ENCODE measurements at places on chromosomes 16 and 17. TPM values are rescaled to one million over a fixed set of nuclear protein-coding genes. Genes with fewer than 3 reads are reported as not detected.

- no peak overlapping the region for H3K27ac ChIP-seq
- H3K27me3 ChIP-seq = no peaks in the 10 kb centered on the region
- no peak for DNase-seq
These were observed 817.5 kb downstream of the CDH11 start for GRCh38 chr16:64304396-64304795.

GRCh38 chr16:54178478-54178976 is 108.1 kb downstream of the IRX3 start:
- DNase-seq = no peak
- no peaks in the 10 kb centered on the region for H3K36me3 ChIP-seq
- no peak overlapping the region for H3K4me3 ChIP-seq

GRCh38 chr16:9557713-9558112 is 466.3 kb downstream of the HAPSTR1 start:
- DNase-seq = no peak
- H3K4me3 ChIP-seq = no peak overlapping the region
- H3K4me1 ChIP-seq = no peaks in the 10 kb centered on the region
- H3K36me3 ChIP-seq = no peaks in the 10 kb centered on the region

DNA sequence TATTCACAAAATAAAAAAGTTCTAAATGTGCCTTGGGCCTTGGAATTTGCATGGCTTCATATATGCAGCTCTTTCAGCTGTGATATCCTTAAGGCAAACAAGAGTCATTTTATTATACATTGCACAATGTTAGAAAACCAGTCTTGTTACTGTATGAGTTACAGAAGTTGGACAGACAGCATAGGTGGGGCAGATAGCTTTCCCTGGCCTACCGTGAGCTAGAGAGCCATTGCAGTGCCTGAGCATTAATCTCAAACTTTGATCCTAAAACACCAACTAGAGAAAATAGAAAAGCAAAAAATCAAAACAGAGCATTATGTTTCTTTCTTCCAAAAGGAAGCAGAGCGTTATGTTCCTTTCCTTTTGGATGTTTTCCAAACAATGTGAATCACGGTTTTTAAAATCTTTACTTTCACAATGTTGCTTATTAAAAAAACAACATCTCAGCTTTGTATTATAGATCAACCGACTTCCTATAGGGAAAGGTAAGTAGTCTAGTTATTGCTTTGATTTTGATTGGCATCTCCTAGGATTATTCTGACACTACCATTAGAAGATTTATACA is 32.2 kb downstream of the ARHGAP44 start:
- H3K27ac ChIP-seq = no peak overlapping the region
- no peak overlapping the region for H3K4me3 ChIP-seq
- no peak for DNase-seq
- H3K4me1 ChIP-seq = peaks cover 5% of the 10 kb centered on the region
- H3K27me3 ChIP-seq = no peaks in the 10 kb centered on the region
- H3K36me3 ChIP-seq = no peaks in the 10 kb centered on the region

GRCh38 chr16:86858501-86858900 is 280.2 kb downstream of the FOXL1 start:
- no peaks in the 10 kb centered on the region for H3K27me3 ChIP-seq
- H3K27ac ChIP-seq = no peak overlapping the region
- no peak overlapping the region for H3K4me3 ChIP-seq

DNA sequence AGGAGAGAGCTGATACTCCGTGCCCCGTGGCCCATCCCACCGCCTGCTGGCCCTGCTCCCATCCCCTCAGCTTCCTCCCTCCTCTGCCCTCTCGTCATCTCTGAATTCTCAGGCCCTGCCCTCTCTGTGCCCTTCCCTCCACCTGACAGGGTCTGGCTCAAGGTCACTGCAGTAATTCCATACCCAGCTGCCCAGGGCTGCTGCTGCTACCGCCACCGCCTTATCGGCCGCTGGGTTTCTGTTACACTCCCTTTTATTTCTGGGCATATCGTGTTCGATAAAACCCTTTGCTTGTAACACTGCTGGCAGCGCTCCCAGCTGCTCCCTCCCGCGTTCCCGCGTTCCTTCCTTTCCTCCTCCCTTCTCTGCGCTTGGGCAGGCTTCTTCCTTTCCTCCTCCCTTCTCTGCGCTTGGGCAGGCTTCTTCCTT is 1.2 kb downstream of the EPN3 start:
- no peaks in the 10 kb centered on the region for H3K4me1 ChIP-seq
- peaks cover 19% of the 10 kb centered on the region for H3K27me3 ChIP-seq
- DNase-seq = no peak

GRCh38 chr17:71505200-71505599 is 615.6 kb upstream of the SOX9 start:
- no peak overlapping the region for H3K27ac ChIP-seq
- no peak for DNase-seq

DNA sequence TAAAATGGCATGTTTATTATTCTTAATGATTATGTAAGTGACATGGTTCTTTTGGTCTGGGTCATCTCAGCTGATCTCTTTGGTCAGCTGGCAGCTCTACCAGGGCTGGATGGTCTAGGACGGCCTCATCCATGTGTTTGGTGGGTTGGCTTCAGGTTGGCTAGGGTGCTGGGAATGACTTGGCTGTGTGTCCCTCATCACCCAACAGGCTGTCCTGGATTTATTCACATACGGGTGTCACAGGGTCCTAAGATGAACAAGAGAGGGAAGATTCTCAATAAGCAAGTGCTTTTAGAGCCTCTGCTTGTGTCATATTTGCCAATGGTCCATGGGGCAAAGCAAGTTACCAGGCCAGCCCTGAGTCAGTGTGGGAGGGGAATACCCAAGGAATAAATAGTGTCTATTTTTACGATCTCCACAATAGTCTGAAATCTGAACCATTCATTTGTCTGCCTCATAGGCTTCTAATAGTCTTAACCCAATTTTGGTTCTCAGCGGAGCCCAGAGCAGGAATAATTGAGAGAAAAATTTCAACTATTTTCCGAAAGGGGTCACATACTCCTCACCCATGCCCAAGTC is 157.5 kb downstream of the HS3ST2 start:
- H3K36me3 ChIP-seq = no peaks in the 10 kb centered on the region
- no peak overlapping the region for H3K27ac ChIP-seq
- no peak for DNase-seq

DNA sequence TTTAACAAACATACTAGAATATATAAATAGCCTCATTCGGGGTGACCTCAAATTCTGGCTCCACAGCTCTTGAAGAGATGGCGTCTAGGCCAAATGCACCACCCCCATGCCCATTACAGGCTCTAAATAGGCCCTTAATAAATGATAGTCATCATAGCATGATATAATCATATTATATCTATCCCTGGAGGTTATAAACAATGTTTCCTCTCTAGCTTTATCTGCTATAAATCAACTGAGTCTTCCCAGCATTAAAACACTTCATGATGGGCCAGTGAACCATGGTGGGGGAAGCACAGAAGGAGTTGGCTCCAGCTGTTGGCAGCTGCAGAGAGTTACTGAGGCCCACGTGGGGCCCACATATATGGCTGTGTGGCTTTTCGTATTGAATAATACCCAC is 214.9 kb upstream of the MPHOSPH6 start:
- H3K36me3 ChIP-seq = no peaks in the 10 kb centered on the region
- H3K27ac ChIP-seq = no peak overlapping the region
- no peak for DNase-seq
- H3K27me3 ChIP-seq = no peaks in the 10 kb centered on the region
- H3K4me3 ChIP-seq = no peak overlapping the region
- H3K4me1 ChIP-seq = no peaks in the 10 kb centered on the region

DNA sequence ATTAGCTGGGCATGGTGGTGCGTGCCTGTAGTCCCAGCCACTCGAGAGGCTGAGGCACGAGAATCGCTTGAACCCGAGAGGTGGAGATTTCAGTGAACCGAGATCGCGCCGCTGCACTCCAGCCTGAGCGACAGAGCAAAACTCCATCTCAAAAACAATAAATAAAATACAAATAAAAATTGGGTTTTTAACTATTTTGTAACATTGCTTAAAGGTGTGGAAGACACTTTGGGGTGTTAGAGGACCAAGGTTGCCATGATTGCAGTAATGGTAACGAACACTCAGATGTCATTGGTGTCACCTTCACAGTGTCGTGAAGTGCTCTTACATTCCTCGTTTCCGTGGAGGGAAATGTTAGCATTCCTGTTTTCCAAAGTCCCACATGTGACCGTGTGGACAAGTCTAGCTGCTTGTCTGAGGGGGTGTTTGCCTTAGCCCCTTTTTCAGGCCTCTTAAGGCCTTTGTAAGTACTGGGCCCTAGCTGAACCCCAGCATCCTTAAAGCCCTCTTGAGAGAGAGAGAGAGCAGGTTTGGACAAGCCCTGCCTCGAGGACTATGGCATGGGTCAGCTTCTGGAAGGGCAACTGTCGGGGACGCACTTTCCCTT is 8.6 kb downstream of the C16orf96 start:
- peaks cover 4% of the 10 kb centered on the region for H3K4me1 ChIP-seq
- H3K36me3 ChIP-seq = no peaks in the 10 kb centered on the region
- H3K27ac ChIP-seq = no peak overlapping the region
- no peak overlapping the region for H3K4me3 ChIP-seq
- no peaks in the 10 kb centered on the region for H3K27me3 ChIP-seq

- DNase-seq = peak; percentile 31
- H3K27me3 ChIP-seq = no peaks in the 10 kb centered on the region
- H3K4me1 ChIP-seq = peaks cover 19% of the 10 kb centered on the region
- H3K4me3 ChIP-seq = no peak overlapping the region
- no peak overlapping the region for H3K27ac ChIP-seq
These were observed 122.3 kb downstream of the SSH2 start for GRCh38 chr17:29807520-29808361.

DNA sequence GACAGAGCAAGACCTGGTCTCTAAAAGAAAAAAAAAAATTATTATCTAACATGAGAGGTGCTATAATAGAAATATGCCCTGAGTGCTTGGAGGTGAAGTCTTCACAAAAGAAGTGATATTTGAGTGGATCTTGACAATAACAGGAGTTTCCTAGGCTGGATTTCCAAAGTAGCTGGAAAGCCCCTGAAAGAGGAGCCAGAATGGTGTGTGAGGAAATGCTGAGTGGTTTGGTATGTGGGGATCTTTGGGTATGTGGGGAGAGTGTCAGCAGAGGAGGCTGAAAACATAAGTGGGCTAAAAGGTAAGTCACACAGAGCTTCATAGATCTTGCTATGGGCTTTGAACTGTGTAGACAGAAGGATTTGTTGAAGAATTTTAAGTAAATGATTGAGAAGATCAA is 100.1 kb downstream of the YPEL2 start:
- no peak for DNase-seq
- no peak overlapping the region for H3K27ac ChIP-seq
- H3K36me3 ChIP-seq = no peaks in the 10 kb centered on the region

DNA sequence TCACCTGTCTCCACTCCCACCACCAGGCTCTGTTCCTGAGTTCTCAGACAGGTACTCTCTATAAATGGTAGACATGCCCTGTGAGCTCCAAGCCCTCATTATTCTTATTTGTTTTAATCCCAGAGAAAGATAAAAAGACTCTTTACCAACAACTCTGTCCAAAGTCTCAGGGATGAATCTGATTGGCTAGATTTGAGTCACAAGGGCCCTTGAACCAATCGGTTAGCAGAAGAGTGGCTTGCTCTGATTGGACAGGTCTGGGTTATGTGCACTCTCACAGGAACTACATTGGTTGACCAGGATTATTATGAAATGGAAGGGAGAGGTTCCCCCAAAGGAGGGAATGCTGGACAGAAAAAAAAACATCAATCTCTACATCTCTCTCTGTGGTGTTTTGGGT is 7.5 kb downstream of the COTL1 start:
- peaks cover 59% of the 10 kb centered on the region for H3K4me1 ChIP-seq
- peak overlapping the region; percentile 12 for H3K4me3 ChIP-seq
- no peak overlapping the region for H3K27ac ChIP-seq
- no peak for DNase-seq

GRCh38 chr17:73759734-73760438 is 115.6 kb upstream of the SDK2 start:
- H3K4me1 ChIP-seq = no peaks in the 10 kb centered on the region
- no peaks in the 10 kb centered on the region for H3K27me3 ChIP-seq
- H3K27ac ChIP-seq = no peak overlapping the region
- no peak overlapping the region for H3K4me3 ChIP-seq
- no peaks in the 10 kb centered on the region for H3K36me3 ChIP-seq

GRCh38 chr17:58082341-58082869 is 814 bp upstream of the DYNLL2 start:
- H3K27me3 ChIP-seq = peaks cover 9% of the 10 kb centered on the region
- H3K4me1 ChIP-seq = peaks cover 15% of the 10 kb centered on the region
- H3K27ac ChIP-seq = peak overlapping the region; percentile 49
- no peak for DNase-seq

DNA sequence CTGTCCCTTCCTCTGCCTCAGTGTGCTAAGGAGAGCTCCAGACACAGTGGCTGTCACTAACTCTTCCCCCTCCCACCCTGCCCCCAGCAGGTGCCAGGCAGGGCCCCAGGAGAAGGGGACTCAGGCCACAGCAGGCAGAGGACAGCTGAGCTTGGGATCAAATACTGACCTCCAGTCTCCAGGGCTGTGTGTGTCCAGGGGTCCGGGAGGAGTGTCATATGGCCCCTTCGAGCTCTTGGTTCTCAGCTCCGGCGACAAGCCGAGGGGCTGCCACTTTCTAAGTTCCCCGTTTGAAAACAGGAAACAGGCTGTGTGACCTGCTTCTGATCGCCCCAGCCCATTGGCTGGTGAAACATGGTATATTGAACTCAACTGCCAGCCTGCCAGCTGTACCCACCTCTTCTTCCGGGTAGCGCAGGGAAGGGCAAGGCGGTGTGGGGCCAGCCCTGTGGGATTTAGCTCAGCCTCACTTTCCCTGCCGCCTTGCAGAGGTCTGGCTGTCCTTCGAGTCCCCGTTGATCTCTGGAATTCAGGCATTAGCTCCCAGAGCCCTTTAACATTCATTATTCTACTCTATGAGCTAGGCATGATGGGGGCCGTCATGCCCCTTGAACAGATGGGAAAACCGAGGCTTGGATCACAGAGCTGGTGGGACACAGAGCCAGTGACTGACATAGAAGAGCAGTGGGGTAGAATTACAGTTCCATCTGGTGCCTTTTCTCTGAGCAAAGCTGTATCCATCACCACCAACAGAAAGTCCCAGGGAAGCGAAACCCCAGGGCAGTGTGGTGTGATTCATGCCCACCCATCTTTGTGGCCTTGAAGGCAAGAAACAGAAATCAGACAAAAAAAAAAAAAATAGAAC is at the start of gene SNX20:
SNX20 (minus strand) TSS at position 292 of the 865 bp plus-strand sequence. CDS start 3,786 bp downstream, outside the sequence.
- H3K4me1 ChIP-seq = peaks cover 50% of the 10 kb centered on the region
- H3K36me3 ChIP-seq = peaks cover 10% of the 10 kb centered on the region
- no peaks in the 10 kb centered on the region for H3K27me3 ChIP-seq
- H3K4me3 ChIP-seq = peak within 1 kb of the TSS; percentile 72
- peak within 1 kb of the TSS; percentile 84 for H3K27ac ChIP-seq

Gene FOXN1
- polyA plus RNA-seq = not detected

Gene GCGR
- not detected for polyA plus RNA-seq

Gene PTGES3L
- polyA plus RNA-seq = 1.9 TPM

Gene ZNF778
- polyA plus RNA-seq = 2.3 TPM

Gene KPNA2
- 596 TPM for polyA plus RNA-seq

Data from GM12878 (cell line).